ENCODE measurements at places on chromosomes 5 and 9. TPM values are rescaled to one million over a fixed set of nuclear protein-coding genes. Genes with fewer than 3 reads are reported as not detected.
A peak's percentile ranks its signal among the peaks of the same experiment; 100 is the strongest.

GRCh38 chr9:113139225-113139829 lies 11.5 kb upstream of the SLC31A2 start:
- H3K27ac ChIP-seq: no peak overlapping the region
- H3K36me3 ChIP-seq: no peaks in the 10 kb centered on the region
- H3K4me3 ChIP-seq: no peak overlapping the region

- no peaks in the 10 kb centered on the region for H3K4me1 ChIP-seq
- no peak for DNase-seq
- H3K4me3 ChIP-seq: no peak overlapping the region
- H3K27me3 ChIP-seq: no peaks in the 10 kb centered on the region
Measured at GRCh38 chr5:112127861-112128260, 291.2 kb downstream of the EPB41L4A start.

GRCh38 chr5:199950-200645 lies 8.8 kb downstream of the LRRC14B start:
- H3K4me1 ChIP-seq: no peaks in the 10 kb centered on the region
- DNase-seq: no peak
- H3K4me3 ChIP-seq: no peak overlapping the region
- no peaks in the 10 kb centered on the region for H3K27me3 ChIP-seq
- no peak overlapping the region for H3K27ac ChIP-seq

- H3K4me1 ChIP-seq: no peaks in the 10 kb centered on the region
- no peak overlapping the region for H3K27ac ChIP-seq
- H3K27me3 ChIP-seq: no peaks in the 10 kb centered on the region
- no peaks in the 10 kb centered on the region for H3K36me3 ChIP-seq
- no peak for DNase-seq
Measured at GRCh38 chr5:39009280-39009679, 64.9 kb downstream of the RICTOR start.

DNA sequence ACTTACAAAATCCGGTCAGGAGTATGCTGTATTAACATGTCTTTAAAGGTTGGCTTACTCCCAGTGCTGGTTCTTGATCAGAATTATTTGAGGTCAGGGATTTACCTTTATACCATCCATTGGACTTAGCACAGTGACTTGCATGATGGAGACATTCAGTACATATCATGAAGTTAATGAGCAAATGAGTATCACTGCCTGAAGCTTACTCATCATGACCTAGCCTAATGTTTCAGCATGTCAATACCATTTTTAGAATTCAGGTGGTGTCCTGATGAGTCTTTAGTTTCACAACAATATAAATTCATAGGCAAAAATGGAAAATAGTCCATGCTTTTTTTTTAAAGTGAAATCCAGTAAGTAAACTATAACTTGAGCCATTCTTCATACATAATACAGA lies 226.0 kb upstream of the C9orf72 start:
- no peak overlapping the region for H3K27ac ChIP-seq
- DNase-seq: no peak
- H3K36me3 ChIP-seq: no peaks in the 10 kb centered on the region
- no peaks in the 10 kb centered on the region for H3K27me3 ChIP-seq
- H3K4me3 ChIP-seq: no peak overlapping the region

DNA sequence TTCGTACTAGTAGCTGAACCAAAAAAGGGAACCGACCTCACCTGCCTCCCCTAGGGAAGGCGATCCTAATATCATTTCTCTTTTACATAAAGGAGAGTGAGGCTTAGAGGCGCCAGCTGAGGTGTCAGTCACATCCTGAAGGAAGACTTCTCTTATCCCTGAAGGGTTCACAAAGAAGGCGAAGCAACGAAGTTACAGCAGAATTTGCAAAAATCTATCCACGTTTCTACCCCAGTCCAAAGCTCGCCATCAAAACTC lies 598 bp upstream of the KIAA1191 start:
- peaks cover 4% of the 10 kb centered on the region for H3K4me1 ChIP-seq
- no peaks in the 10 kb centered on the region for H3K27me3 ChIP-seq
- peak overlapping the region; percentile 98 for H3K4me3 ChIP-seq
- DNase-seq: no peak
- no peak overlapping the region for H3K27ac ChIP-seq
- H3K36me3 ChIP-seq: no peaks in the 10 kb centered on the region

- H3K4me3 ChIP-seq: no peak overlapping the region
- no peak for DNase-seq
- no peaks in the 10 kb centered on the region for H3K27me3 ChIP-seq
- H3K4me1 ChIP-seq: no peaks in the 10 kb centered on the region
- no peaks in the 10 kb centered on the region for H3K36me3 ChIP-seq
Measured at GRCh38 chr5:163433271-163433670, 4.1 kb upstream of the CCNG1 start.

DNA sequence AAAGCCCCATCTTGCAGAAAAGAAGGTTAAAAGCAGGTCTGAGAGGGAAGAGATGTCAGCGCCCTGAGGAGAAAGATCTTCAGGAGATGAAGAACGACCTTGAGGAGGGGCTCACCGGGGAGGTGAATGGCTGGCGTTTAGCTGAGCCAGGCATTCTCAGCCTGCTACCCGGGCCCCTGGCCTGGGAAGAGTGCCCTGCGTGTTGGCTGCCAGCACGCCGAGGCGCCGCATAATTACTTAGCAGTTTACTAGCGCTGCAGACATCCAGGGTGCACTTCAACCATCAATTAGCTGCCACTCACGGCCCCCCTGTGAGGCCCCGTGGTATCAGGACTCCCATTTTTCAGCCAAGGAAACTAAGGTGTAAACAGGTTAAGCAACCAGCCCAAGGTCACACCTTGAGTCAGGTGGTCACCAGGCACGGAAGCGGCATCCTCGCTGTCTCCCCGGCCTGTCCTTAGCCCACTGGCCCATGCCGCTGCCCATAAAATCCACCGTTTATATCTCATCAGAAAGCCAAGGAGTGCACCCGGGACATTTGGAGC lies 551.9 kb downstream of the BNC2 start:
- no peaks in the 10 kb centered on the region for H3K27me3 ChIP-seq
- H3K4me1 ChIP-seq: no peaks in the 10 kb centered on the region

The GBGT1 gene
- total RNA-seq: 10.7 TPM
